Activated T-helper 17 cell treated with anti-CD3 and anti-CD28 coated beads, Interleukin-2, amount 50 U/mL, for 72 hours (primary cell): ENCODE measurements at places on chromosomes 4 and X.

GRCh38 chr4:11438647-11439046 lies 10.0 kb upstream of the HS3ST1 start:
- ATAC-seq, result no peak

GRCh38 chr4:48197643-48198237 lies 63.7 kb upstream of the TXK start:
- no peak for ATAC-seq

GRCh38 chrX:791479-792034 lies 161.0 kb downstream of the SHOX start:
- ATAC-seq, result no peak

DNA sequence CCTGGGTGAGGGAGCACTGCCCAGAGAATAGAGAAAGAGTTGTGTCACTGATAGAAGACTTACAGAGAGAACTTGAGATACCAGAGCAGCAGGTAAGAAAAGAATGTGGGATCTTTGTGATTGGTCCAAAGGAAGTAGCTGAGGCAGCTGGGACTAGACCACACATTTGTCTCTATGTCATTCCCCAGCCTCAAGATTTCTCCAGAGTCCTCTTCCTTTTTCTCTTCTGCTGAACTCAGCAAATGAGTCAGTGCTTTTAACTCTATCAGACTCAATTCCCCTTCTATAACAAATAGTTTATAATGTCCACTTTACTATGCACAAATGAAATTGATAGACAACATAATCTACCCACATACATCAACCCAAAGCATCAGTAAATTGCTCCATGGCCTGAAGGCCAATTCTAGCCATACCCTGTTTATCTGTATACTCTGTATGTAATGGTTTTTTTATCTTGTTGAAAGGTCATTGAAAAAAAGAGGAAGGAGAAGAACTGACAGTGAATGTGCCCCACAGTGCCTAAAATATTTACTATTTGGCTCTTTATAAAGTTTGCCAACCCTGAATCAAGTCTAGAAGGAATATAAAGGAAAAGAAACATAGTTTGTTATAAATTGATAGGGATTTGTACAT lies 38.2 kb downstream of the ETDC start:
- no peak for ATAC-seq

GRCh38 chr4:21915761-21916160 lies 32.8 kb downstream of the KCNIP4 start:
- no peak for ATAC-seq

- ATAC-seq, result no peak
Observed at GRCh38 chr4:117210551-117210950, 125.2 kb upstream of the TRAM1L1 start.

DNA sequence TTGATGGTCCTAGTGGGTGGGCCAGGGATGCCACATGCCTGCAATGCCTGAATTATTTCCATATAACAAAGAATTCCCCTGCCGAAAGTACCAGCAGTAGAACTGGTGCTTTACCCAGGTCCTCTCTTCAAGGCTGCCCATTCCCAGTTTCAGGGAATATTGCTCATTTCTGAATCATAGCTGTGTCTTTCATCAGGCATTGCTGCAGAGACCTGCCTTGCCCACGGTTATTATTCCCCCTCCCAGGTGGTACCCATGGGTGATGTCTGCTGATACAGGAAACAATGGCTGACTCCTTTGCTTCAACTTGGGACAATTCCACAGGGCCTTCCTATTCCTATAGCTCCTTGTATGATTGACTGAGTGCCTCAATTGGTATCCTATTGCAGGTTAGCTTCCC lies 9.7 kb upstream of the IQCM start:
- no peak for ATAC-seq

DNA sequence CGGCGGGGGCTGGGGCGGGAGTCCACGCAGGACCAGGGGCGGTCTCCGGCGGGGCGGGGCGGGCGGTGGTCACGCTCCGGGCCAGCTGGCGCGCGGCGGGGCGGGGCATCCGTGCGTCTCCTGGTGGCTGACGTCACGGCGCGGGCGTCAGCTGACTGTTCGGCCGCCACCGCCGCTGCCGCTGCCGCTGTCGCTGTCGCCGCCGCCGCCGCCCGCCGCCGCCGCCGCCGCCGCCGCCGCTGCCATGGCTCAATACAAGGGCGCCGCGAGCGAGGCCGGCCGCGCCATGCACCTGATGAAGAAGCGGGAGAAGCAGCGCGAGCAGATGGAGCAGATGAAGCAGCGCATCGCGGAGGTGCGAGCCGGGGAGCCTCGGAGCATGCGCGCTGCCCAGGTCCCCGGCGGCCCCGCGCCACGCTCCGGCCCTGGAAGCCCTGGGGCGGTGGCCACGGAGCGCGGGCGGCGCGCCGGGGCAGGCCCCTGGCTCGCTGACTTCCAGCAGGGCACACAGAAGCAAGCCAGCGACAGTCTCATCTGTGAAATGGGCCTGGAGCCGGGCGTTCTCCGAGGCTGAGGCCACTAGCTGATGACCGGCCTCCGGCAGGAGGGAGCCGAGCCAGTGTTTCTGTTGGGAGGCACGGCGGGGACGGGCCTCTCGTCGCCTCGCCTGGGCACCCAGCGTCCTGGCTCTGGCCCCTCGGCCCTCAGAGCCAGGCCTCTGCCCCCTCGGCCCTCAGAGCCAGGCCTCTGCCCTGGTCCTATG lies at the start of gene FAM50A:
Gene FAM50A, plus strand, starts transcription at position 150 of the 763 bp plus-strand sequence. Its CDS starts 95 bp downstream, at position 245.
- ATAC-seq, result peak; percentile 92

GRCh38 chrX:136916827-136917226 lies 36.3 kb upstream of the RBMX start:
- no peak for ATAC-seq

DNA sequence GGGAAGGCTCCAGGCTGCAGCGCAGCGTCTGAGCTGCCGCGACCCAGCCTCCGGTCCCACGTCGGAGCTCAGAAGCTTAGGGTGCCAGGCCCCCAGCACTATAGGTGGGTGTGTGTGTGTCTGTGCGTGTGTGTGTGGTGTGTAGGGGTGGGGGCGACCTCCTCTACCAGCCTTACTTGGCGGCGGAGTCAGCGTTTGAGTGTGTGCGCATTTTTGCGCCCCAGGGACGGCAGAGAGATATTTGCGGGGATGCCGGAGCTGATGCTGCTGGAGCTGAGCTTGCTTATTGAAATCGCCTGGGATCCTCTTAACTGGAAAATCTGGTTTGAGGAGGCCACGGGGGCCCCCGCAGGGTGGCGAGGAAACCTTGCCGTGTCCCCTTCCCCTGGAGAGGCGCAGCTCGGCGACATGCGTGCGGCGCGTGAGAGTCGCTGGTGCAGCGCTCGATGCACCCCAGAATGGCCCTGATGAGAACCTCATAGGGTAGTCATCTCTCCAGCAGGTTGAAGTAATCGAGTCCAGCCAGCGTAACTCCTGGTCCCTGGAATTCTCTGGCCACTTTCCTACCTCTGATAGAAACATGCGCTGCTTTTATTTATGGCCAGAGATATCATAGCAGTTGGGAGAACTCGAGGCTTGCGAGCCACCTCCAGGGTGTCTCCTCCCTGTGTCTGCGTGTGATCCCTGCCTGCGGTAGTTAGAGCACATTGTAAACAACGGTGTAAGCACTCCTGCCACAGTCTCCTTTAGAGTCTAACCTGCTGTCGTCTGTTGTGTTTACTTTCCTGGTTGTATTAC lies 2.7 kb downstream of the ADGRL3 start:
- ATAC-seq, result no peak

DNA sequence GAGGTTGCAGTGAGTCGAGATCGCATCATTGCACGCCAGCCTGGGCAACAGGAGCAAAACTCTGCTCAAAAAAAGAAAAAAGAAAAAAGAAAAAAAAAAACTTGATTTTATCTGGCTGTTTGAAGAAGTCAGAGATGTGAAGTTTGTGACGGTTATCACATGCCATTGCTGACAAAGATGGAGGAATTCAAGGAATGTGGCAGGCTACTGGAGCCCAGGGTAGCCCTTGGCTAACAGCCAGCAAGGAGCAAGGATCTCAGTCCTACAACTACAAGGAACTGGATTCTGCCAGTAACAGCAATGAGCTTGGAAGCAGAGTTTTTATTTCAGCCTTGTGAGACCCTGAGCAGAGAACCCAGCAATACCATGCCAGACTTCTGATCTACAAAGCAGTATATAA lies 24.3 kb upstream of the TET2 start:
- no peak for ATAC-seq

DNA sequence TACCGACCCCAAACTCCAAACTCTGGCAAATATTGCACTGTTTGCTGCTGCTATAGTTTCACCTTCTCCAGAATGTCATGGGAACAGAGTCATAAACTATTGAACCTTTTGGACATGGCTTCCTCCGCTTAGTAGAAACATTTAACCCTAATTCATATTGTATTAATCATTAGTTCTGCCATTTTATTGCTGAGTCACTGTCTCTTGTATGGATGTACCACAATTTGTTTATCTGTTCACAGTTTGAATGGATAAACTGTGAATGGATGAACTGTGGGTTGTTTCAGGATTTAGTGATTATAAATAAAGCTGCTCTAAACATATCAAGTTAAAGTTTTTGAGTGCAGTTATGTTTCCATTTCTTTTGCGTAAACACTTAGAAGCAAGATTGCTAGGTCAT lies 10.1 kb downstream of the ANXA10 start:
- ATAC-seq, result no peak

GRCh38 chr4:102560115-102560514 lies 59.0 kb downstream of the NFKB1 start:
- ATAC-seq, result peak; percentile 53

DNA sequence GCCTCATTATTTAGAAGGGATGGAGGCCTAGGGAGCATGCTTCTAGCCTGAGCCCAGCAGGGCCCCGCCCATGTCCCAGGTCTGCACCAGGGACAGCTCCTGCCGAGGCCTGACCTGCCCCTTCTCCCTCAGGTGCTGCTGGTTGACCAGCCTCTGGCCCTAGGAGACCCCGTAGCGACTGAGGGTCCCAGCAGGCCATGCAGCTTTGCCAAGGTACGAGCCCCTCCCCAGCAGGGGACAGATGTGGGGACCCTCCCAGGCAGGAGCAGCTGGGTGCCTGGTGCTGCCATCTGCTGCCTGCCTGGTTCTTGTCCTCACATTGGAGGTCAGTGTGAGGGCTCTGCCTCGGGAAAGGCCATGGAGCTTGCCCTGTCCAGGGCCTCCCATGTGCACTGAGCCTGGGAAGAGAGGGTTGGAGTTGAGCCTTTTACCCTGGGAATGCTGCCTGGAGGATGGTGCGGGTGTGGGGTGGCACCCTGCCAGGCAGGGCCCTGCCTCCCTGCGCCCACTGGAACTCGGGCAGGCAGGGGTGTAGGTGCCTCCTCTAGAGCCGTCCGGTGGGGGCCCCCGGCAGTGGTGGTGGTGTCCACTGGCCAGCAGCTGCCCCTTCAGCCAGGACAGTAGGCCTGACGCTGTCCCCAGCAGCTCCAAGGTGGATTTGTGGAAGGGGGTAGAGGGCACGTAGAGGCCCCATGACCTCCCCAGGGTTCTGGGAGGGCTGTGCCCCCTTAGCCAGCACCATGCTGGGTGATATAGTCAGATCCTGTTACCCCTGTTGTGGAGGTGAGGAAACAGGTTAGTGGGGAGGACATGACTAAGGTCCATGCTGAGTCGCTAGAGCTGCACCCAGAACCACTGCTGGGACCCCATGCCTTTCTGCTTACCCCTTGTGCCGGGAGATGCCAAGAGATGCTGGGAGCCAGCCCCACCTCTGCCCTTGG lies 2.2 kb upstream of the MSANTD1 start:
- no peak for ATAC-seq

- no peak for ATAC-seq
Observed at GRCh38 chr4:104501290-104501689, 6.6 kb upstream of the CXXC4 start.

GRCh38 chr4:147780137-147780777 lies 48.4 kb downstream of the ARHGAP10 start:
- ATAC-seq, result peak; percentile 75

DNA sequence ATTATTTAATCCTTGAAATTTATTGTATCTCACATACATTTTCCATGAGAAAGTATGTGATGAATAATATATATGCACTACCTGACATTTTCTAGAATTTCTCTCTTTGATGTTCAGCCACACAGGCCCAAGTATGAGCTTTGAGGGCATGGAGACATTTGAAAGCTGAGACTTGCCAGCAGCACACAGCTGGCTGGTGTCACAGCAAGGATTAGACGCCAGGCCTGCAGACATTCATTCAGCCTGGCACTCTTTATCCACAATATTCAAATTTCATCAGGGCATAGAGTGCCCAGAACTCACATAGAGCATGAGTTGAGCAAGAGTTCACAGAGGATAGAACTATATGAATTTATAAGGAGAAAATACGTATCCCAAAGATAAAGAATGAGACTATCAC lies 74.0 kb downstream of the GRIA2 start:
- ATAC-seq, result no peak

DNA sequence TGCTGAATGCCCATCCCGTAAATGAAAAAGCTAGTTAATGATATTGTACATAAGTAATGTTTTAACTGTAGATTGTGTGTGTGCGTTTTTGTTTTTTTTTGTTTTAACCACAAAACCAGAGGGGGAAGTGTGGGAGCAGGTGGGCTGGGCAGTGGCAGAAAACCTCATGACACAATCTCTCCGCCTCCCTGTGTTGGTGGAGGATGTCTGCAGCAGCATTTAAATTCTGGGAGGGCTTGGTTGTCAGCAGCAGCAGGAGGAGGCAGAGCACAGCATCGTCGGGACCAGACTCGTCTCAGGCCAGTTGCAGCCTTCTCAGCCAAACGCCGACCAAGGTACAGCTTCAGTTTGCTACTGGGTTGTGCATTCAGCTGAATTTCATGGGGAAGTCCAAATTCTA lies at the start of gene SPP1:
Gene SPP1, plus strand, starts transcription at position 249 of the 400 bp plus-strand sequence. CDS start 1,182 bp downstream, outside the sequence.
- peak; percentile 34 for ATAC-seq

DNA sequence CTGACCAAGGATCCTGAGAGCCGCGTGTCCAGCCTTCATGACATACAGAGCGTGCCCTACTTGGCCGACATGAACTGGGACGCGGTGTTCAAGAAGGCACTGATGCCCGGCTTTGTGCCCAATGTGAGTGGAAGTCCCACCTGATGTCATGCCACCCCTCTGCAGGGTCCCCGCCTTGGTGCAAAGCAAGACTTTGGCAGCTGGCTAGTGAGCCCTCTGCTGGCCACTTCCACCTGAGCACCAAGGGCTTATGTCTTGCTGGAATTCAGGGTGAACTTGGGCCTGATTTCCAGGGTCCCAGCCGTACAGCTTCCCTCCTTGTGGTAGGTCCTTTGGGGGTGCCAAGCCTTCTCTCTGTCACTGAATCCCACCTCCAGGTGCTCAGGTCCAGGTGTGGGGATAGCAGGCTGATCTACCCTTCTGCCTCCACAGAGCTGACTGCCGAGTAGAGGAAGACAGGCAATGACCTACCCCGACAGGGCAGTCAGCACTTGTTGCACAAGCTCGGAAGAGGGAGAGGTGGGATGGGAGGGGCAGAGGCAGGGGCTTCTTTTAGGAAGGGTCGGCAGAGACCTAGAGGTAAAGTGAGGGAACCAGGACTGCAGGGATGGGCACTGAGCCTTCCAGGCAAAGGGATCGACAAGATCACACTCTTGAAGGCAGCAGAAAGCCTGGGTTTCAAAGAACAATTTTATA lies 248.1 kb downstream of the EVC2 start:
- ATAC-seq, result no peak

DNA sequence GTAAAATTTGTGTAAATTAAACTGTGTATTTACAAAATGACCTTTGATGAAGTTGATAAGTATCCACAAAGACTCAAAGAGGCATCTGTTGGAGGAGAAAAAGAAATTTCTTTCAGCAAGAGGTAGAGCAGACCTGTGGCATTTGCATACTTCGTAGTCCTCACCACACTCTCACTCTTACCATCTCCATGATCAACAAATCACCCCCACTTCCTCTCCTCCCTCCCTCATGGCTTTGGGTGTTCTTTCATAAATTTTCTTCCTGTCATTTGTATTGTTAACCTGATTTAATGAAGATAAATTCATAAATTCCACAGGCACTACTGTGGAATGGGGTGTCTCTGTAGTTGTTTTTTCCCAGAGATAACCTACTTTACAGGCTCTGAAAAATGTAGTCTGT lies 366.5 kb downstream of the ZNF674 start:
- no peak for ATAC-seq
